ENCODE measurements at places on chromosomes 2 and 18.

DNA sequence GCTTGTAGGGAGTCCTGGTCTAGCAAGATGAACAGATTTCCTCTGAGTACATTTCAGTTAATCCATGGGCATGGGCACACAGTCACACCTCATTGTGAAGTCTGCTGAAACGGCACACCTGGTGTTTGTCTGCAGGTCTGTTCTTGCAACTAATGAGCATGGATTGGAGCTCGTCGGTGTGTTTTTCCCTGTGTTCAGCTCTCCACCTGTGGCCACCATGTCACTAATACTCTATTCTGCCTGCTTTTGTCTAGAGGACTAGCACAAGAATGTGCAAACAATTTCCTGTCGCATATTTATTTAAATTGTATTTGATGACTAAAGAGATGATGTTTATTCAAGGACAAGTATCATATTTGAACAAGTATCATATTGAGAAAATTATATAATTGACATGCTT lies 24.5 kb upstream of the PPP4R1 start:
- DNase-seq: no peak

GRCh38 chr2:108243566-108243965 lies 3.8 kb downstream of the SULT1C3 start:
- DNase-seq: no peak

DNA sequence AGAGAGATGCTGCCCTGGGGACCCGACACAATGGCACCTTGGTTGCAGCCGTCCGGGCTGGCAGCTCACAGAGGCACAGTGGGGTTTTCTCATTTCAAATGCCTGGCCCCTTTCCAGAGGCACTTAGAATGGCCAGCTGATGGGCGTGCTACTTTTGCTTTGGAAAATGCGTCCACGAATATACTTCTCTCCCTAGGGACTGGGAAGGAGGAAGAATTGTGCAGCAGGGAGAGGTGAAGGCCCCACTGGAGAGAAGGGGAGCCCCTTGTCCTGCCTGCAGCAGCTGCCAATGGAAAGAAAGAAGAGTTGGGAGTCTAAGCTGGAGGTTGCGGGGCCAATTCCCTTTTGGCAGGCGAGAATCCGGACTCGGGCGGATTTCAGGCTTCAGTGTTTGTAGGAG lies 1.1 kb upstream of the MAL start:
- DNase-seq: no peak

DNA sequence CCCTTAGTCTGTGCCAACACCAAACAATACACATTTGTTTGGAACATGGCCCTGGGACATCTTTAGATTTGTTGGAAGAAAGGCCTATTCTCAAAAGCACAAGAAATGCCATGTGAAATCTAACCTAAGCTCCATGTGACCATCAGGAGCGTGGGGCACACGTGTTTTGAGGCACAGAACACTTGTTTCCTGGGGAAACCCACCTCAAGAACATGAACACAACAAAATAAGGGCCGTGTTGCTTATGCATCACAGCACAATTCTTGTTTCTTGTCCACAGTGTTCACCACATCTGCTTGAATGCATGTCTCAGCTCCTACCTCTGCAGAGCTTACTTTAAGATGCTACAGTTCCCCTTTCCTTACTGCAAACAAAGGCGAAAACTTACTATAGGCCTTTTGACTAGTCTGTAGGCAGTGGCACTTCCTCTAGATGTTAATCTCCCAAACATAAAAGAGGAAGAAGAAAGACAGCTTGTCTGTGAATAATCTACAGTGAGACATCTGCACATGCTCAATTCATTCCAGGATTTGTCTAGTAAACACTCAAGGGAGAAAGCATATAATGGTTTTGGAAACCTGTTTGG lies 165.0 kb downstream of the ANKRD44 start:
- DNase-seq: peak; percentile 68

GRCh38 chr2:7024261-7024660 lies 107.0 kb downstream of the RNF144A start:
- no peak for DNase-seq

DNA sequence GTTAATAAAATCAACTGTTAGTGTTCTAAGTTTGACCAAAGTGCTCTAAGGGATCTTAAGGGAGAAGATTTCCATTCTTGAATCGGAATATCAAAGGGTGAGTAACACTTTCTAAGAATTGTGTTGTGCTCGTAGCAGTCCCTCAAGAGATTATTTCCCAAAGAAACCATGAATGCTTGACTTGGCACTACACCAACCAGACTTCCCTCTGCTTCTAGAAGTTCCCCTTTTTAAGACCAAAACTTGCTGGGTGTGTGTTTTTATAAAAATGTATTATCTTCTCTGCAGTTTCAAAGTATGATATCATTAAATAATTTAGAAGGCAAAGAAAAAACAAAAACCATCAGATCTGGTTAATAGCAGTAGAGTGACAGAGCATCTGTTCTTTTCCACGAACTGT lies 522.0 kb upstream of the FAM98A start:
- DNase-seq: no peak

- no peak for DNase-seq
Observed at GRCh38 chr2:159094173-159094737, 125.8 kb downstream of the TANC1 start.

GRCh38 chr18:65990944-65991708 lies 240.3 kb downstream of the CDH7 start:
- DNase-seq: no peak

GRCh38 chr2:215940645-215941184 lies 72.6 kb downstream of the MREG start:
- DNase-seq: no peak

- DNase-seq: no peak
Observed at GRCh38 chr2:15786003-15786654, 154.2 kb upstream of the MYCN start.

GRCh38 chr2:220341014-220341413 lies 713.6 kb downstream of the SLC4A3 start:
- DNase-seq: no peak

DNA sequence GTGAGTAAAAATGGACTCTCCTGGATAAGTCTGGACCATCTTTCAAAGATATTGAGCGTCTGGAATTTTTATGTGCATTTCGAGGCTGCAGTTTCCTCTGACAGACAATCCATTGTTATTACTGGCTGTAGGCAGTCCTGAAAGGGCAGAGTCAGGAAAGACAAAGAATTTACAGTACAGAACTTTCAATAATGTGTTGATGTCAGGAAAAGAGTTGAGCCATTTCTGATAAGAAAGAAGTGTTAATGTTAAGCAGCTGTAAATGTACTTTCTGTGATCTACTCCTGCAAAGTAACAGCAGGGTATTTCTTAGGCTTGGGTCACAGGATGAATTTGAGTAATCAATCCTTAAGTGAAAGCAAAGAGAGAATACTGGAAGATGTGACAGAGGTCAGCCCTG lies 29.8 kb downstream of the TSPYL6 start:
- no peak for DNase-seq

DNA sequence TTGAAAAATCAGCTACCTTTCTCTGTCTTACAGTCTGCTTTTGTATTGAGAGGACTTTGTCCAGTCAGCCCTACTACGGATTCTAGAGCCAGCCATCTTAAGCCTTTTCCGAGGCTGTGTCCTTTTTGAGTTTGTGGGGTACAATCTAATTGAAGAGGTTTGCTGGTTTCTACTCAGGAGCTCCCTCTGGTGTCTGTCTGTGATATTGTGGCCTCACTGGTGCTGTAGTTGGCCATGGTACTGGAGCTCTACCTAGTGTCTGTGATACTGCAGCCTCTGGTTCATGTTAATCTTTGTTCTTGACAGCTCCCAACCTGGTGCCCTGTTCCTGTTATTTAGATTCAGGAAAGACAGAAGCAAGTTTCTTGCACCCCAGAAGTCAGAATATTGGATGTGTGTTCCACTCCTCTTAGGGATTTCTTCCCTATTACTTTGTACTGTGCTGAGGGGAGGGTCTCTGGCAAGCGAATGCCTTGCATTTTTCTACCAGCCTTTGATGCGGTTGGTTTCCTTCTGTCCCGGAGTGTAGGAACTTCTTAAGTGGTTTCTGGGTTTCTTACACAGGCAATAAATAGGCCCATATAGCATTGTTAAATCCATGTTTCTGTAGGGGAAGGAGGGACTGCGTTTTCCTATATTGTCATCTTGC lies 78.5 kb downstream of the ACSL3 start:
- peak; percentile 24 for DNase-seq

DNA sequence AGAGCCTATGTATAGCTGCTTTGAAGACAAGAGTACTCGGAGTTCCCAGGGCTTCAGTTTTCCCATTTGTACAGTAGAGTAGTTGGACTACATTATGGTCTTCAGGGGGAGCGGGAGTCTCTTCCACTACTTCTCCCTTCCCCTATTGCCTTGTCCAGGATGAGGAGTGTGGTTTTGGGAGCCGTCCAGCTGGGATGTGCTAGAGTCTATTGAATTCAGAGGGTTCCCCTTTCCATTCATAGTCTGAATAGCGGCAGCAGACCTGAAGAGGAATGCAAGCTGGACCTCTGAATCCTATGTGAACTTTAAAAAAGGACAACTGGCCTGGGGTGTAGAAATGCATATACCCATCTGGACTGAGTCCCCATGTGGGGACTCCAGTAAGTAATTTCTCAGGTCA lies 43.5 kb upstream of the EPG5 start:
- DNase-seq: no peak

- DNase-seq: no peak
Observed at GRCh38 chr2:26223018-26223417, 21.4 kb downstream of the HADHA start.

DNA sequence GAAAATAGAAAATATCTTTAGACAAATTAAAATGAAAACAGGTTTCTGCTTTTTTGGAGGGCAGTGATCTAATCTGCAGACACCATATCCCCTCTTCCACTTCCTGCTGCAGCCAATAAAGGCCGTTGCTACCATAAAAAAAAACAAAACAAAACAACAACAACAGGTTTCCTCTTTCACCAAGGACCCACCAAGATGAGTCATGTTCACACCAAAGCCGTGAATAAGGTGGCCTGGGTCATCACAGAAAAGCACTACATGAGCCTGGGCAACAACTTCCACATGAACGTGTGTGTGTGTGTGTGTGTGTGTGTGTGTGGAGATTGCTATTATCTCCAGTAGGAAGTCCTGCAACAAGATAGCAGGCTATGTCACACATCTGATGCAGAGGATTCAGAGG lies 24.8 kb upstream of the TFCP2L1 start:
- no peak for DNase-seq

GRCh38 chr18:79378536-79379250 lies 17.0 kb upstream of the NFATC1 start:
- peak; percentile 87 for DNase-seq

GRCh38 chr2:128514555-128514955 lies 195.9 kb upstream of the HS6ST1 start:
- no peak for DNase-seq

DNA sequence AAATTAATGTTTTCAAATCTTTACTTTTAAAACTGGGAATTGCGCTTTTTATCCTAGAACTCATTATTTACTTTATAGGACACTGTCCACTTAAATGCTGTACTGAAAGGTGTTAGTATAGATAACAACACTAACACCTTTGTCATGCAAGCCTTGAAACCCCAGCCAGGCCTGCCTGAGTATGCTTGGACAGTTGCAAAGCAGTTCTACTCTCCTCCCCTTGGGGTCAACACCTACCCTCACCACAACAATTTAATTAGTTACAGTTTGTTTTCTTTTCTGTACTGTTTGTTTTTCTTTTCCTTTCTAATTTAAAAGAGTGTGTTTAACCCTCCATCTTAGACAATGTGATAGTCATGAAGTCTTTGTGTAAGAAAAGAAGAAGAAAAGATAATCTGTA lies 18.9 kb upstream of the FAM98A start:
- DNase-seq: no peak

- no peak for DNase-seq
Observed at GRCh38 chr2:33770023-33770422, 170.9 kb upstream of the FAM98A start.

DNA sequence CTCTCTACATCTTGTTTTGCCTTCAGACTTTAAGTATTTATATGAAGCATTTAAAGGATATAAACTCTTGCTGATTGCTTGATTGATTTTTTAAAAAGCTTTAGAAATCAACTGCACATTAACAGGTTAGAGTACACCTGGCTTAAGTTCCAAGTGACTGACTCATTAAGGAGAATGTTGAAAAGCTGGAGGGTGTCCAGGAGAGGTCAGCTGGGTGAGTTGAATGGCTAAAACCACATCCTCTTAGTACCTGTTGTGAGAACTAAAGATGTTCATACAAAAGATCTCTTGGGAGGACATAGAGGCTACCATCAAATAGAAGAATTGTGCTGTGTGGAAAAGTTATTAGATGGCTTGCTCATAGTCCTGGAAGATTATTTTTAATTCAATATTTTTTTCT lies 206.8 kb downstream of the TXNL1 start:
- no peak for DNase-seq

DNA sequence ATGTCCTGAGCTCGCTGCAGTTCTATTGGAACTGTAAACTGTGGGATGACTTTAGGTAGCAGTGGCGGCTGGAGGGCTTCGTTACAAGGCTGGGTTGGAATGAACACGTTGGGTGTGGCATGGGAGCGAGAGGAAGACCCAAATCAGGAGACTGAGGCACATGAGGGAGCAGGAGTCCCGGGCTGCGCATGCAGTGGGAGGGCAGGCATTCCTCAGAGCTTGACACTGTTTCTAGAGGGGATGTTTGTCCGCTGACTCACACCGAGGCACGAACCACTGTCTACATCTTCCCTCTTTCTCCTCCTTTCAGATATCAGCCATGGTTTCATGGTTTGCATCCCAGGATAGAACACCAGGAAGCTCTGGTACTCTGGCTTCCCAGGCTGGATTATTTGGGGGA lies 40.6 kb upstream of the LAMA1 start:
- no peak for DNase-seq

DNA sequence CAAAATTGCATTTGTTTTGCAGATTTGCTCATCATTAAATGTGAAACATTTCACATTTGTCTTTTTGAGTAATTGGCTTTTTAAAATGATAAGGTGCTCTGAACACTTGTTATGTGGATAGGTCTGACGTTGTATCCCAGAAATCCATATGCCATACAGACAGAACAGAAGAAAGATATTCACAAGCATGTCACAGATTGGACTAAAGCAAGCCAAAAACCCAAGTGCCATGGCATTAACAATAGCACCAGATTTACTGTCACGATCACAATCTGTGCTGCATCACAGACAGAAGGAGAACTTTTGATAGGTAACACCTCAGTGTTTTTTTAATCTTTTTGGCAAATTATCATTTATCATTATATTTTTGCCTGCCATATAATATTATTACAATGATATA lies 272.6 kb downstream of the ARHGAP15 start:
- DNase-seq: no peak
